ENCODE measurements at places on chromosomes 1 and 21.

- DNase-seq: no peak
These were observed 909.8 kb downstream of the BRINP3 start for GRCh38 chr1:189567890-189568289.

DNA sequence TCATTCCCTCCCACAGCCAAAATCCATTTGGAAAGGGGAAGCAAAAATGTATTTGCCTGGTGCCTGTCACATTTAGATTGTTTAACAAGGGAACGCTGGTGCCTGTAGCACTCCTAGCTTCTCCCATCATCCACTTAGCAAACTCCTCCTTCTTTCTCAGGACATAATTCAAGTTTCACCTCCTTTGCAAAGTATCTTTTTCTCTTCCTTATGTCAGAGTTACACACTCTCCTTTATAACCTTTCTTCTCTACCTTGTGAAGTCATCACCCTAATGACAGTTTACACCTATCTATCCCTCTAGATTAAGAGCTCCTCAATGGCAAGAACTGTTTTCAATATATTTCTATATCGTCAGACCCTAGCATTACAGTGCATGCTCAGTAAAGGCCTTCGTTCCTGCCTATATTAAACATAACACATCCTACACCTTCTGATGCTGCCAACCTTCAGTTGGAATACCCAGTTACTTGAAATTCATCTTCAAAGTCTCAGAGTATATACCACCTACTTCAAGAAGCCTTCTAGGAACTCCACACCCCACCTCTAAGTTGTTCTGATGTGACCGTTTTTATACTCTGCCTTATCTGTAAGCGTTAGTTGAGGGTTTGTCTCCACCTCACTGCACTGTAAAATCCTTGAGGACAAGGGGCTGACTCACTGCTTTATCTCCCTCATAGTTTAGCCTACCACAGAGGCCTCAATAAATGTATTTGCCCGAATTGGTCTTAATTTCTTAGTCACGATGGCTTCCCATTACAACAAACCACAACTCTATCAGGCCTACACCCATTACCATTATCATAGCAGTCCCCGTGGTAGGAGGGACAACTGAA lies 1.0 kb upstream of the EPS15 start:
- peak; percentile 23 for DNase-seq

DNA sequence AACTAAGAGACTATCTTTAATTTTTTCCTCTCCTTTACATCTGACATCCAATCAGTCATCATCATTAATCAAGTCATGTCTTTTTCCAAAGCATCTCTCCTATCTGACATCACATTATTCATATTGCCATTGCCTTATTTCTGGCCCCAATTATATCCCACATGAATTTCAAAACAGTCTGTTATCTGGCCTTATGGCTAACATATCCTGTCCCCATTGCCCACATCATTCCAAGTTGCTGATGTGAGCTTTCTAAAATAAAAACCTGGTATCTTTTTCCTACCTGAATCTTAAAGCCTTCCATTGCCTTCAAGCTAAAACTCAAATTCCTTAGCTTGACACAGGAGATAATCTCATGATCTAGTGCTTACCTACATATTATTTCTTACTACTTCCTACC lies 283.9 kb downstream of the LRRC40 start:
- DNase-seq: no peak

GRCh38 chr1:190474650-190475211 lies 2.9 kb downstream of the BRINP3 start:
- peak; percentile 14 for DNase-seq

DNA sequence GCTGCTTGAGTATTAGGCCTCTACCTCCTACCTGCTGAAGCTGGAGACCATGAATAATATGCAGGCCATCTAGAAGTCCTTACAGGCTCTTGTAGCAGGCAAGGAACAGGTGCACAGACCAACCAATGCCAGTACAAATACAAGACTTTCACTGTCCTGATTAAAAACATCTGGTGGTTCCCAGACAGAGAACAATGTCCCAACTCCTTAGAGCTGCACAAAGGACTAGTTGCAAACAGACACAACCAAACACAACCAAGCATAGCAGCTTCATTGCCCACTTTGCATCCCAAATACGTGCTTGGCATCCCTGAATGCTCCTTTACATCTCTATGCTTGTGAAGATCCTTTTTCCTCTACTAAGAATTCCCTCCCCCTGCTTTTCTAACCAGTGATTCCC lies 98.1 kb upstream of the CXADR start:
- no peak for DNase-seq

- DNase-seq: no peak
These were observed 31.4 kb upstream of the KIRREL1 start for GRCh38 chr1:157961805-157962762.

- no peak for DNase-seq
These were observed 51.5 kb downstream of the PRDM2 start for GRCh38 chr1:13751458-13751871.

GRCh38 chr21:40646651-40647050 lies 200.3 kb downstream of the DSCAM start:
- DNase-seq: no peak

DNA sequence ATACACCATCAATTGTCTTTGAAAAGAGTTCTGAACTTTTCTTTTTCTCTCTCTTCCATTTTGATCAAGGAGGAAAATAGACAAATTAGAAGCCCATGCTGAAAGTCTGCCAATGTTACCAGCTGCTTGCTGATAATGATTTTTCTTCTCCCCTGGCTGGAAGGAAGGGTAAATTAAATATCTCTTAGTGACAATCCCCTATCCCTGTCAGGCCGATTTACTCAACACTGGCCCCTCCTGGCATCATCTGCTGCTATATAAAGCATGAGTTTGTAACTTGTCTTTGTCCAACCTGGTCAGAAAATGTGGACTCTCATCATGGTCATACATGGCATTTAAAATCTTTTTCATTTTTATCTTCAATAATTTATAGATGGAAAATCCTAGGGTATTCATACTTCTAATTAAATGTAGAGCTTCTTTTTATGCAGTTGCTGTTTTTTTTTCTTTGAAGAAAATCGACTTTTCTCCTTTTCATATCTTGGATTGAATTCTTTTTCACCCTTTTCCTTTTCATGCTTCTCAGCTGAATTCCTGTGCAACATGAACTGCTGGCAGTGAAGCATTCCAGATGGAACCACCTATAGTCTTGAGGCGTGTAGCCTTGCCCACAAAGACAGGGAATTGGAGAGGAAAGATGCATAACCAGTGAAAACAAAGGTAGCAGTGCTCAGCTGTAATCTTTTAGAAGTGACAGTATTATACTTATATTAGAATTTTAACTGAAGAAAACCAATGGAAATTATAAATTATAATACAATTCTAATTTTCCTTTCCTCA lies 214.7 kb upstream of the PTGFR start:
- no peak for DNase-seq

- DNase-seq: no peak
These were observed 1.0 kb upstream of the AADACL3 start for GRCh38 chr1:12714710-12715475.

DNA sequence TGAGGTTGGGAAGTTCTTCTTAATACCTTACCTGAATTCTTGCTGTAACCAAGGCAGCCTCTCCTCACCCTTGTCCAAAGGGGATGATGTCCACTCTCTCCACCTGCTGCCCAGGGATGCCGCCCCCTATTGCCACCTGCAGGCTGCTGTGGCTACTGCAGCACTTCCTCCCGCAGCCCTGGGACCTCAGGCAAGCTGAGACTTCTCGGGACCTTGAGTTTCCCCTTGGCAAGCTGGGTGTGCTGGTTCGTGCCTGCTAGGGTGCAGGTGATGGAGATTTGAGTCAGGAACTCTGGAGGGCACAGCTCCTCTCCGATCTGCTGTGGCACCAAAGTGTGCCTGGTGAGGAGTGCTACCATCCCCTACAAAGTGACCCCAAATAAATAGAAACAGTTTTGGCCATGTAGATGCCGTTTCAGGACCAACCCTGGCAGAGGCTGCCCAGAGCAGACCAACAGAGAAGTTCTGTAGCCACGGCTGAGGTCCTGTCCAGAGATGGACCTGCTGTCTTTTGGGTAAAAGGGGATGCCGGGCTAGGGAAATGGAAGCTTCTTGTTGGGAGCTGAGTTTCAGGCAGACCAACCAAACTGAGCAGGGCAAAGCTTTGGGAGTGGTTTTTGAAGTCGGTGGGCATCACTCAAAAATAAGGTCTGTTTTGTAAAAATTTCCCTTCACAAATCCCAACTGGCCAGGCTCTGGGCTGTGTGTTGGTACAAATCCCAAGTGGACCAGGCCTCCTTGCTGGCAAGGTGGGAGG lies 31.7 kb downstream of the RUNX3 start:
- DNase-seq: peak; percentile 64

DNA sequence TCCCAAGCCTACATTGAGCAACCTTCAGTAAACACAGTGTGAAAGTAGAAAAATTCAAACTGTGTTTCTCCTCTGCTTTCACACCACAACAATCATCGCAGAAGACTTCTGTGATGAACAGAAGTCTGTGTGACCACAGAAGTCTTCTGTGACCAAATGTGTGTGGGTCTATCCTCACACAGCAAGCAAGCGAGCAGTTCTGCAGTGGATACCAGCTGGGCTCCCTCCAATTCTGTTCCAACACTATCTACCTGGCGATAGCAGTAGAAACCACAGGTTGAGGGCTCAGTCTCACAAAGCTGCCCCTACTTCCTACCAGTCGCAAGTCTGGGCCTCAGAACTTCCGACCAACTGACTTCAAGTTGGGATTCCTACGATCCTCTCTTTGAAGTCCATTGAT lies 21.0 kb upstream of the RAP1A start:
- no peak for DNase-seq

DNA sequence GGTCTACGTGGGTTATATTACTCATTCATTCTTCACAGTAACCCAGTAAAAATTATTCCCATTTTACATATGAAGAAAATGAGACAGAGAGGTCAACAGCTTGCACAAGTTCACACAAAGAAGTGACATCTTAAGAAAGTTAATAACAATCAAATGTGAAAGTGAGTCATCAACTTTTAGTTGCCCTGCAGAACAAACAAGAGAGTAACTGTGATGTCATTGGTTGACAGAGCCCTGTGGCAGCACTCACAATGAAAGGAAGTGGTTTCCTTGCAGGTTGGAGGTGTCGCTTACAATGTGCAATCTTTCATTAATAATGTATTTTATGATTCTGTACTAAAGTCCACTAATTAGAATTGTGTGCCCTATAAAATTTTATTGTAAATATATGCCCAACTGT lies 369.6 kb downstream of the RYR2 start:
- DNase-seq: no peak

- DNase-seq: no peak
These were observed 191.3 kb downstream of the TGFB2 start for GRCh38 chr1:218536296-218536986.

- DNase-seq: no peak
These were observed 395.4 kb upstream of the BEND5 start for GRCh38 chr1:49171941-49172593.

- DNase-seq: no peak
These were observed 22.9 kb downstream of the PRDM2 start for GRCh38 chr1:13722808-13723360.

GRCh38 chr1:60875138-60875537 lies 207.2 kb upstream of the NFIA start:
- no peak for DNase-seq

GRCh38 chr21:24896735-24897124 lies 710.6 kb downstream of the MRPL39 start:
- no peak for DNase-seq

DNA sequence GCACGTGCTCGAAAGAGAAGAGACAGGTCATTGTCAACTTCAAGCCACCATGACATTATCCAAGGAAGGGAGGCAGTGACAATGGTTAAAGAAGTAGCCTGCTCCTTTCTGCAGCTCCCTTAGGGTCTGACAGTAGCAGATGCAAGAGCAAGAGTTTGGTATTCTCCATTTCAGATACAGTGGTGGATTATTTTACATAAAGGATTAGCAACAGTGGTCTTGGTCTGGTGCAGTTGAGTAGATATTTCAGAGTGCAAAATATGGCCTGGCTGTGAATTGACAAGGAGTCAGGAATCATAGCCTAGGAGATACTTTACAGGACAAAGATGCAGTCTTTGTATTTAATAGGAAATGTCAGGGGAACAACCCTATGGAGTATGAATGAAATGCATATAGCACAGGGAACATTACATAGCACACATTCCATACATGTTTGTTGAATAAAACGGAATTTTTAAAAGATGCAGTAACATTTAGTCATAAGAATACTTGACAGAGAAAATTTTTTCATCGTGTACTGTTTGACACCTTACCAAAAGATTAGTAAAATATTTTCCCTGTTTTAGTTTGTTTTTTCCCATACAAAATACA lies 41.8 kb downstream of the CHRM3 start:
- no peak for DNase-seq

GRCh38 chr1:161749509-161750407 lies at the start of gene DUSP12:
TSS of gene DUSP12 (plus strand) at chr1:161749786. CDS start at chr1:161749802, 16 bp downstream.
- DNase-seq: peak; percentile 92

DNA sequence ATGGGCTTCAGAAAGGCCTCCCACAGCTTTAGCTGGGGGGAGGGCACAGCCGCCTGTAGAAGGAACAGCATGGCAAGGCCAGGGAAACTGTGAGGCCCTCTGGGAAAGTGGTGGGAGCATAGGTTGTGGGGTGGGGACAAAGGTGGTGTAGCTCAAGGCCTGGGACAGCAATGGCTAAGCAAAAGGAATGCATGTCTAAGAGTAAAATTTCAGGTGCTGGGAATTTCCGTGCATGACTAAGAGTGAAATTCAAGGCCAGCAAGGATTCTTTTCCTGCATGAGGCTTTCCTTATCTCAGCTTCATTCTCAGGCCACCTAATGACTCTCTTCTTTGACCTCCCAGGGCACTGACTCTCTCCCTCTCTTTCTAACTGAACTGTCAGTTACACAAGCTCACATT lies 86.5 kb upstream of the WNT4 start:
- no peak for DNase-seq

- DNase-seq: no peak
These were observed 56.3 kb downstream of the SLC30A7 start for GRCh38 chr1:100952104-100952745.

DNA sequence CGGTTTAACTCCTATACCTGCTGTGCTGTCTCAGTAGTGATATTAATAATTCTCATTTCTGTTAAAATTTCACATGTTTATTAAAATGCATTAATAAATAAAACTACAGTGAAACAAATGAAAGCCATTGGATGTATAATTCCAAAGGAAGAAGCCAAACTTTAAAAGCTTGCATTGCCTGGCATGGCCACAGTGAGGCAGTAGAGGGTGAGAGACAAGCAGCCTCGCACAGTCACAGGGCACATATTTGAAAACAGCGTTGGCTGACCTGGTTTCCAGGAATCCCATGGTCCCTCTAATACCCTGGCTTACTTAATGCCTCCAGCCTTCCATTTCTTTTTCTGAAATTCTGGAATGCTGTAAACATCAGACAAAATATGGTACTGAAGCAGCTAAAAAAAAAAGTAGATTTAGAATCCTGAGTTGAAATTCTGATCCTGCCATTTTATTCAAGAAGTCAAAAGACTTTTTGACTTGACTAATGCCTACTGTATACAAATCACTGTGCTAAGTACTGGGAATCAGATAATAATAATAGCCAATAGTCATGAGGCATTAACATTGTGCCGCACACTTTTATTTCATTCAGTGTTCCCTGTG lies 6.7 kb upstream of the RNASEL start:
- DNase-seq: peak; percentile 59

- peak; percentile 84 for DNase-seq
These were observed at the start of gene ZYG11A for GRCh38 chr1:52842643-52843310. TSS of gene ZYG11A (plus strand) at chr1:52842760. CDS start at chr1:52842884, 124 bp downstream.
